ENCODE measurements at places on chromosomes 6 and 20. TPM values are rescaled to one million over a fixed set of nuclear protein-coding genes. Genes with fewer than 3 reads are reported as not detected.

- no peak for DNase-seq
Measured at GRCh38 chr6:42740725-42741124, 5.2 kb downstream of the TBCC start.

GRCh38 chr6:43516367-43516696 is 394 bp downstream of the YIPF3 start:
- no peak for DNase-seq

DNA sequence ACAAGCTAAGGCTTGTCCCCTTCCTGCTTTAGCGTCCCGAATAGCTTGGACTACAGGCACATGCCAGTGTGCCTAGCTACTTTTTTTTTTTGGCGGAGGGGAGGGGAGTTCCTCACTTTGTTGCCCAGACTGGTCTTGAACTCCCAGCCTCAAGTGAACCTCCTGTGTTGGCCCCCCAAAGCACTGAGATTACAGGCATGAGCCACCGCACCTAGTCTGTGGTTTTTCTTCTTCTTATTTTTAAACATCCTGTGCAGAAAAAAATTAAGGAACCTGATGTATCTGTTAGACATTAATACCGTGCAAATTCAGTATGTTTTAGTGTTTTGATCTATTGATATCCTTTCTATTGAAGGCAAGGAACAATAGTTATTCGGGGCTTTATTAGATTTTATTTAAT is 25.7 kb downstream of the HIVEP1 start:
- DNase-seq = no peak

DNA sequence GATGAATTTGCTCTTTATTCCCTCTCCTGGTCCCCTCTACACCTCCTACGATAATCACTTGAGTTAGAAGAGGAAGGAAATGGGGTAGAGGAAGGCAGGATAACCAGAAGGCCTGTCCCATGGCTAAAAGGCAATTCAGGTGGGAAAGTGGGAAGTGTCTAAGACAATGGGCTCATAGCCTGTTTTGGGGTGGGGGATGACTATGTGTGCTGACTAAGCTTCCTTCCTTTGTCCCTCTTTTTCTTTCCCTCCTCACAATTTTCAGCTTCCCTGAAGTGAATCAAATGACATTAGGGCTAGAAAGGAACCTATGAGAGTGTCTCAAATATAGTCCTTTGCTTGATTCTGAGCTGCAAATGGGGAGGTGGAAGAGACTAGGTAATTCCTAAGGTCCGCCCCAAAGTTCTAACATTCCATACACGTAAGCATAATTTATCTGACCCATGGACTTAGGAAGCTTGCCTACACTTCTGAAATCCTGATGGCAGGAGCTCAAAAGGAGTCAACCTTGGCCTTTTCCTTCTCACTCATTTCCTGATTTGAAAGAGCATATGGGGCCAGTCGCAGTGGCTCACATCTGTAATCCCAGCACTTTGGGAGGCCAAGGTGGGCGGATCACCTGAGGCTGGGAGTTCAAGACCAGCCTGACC is 24.3 kb downstream of the EDEM2 start:
- no peak for DNase-seq

- DNase-seq = peak; percentile 73
Measured at GRCh38 chr6:27582928-27583725, 110.2 kb upstream of the ZNF184 start.

- peak; percentile 36 for DNase-seq
Measured at GRCh38 chr6:42279966-42280629, 62.4 kb upstream of the MRPS10 start.

GRCh38 chr6:72418495-72418894 is 203.4 kb upstream of the KCNQ5 start:
- peak; percentile 71 for DNase-seq

DNA sequence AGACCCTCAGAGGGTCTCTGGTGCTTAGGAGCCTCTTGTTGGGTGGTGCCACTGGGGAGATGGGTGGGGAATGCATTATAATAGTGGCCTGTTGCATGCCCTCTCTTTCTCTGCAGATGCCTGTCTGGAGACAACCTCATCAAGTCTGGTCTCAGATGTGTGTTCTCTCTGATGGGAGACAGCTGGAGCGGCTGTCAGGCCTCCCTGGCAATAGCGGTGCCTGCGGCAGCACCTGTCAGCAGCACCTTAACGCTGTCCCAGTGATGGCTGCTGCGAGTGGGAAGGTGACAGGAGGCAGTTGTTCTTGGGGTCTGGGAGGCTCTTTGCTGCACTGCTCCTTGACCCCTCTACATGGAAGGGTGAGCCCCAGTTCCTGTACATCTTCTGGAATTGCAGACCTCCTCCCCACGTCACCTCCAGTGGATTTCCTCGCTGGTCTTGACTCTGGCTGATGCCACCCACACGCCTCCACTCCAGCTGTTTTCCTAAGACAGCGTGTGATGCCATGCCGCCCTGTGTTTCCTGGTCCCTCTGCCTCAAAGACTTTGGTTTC is 63.3 kb upstream of the BLCAP start:
- DNase-seq = no peak

- no peak for DNase-seq
Measured at GRCh38 chr6:149033454-149033853, 284.1 kb upstream of the TAB2 start.

GRCh38 chr6:105621564-105622175 is 218.8 kb upstream of the PREP start:
- DNase-seq = no peak

- no peak for DNase-seq
Measured at GRCh38 chr6:89522778-89523177, 89.8 kb downstream of the ANKRD6 start.

- no peak for DNase-seq
Measured at GRCh38 chr20:60233018-60233630, 274.9 kb downstream of the CDH26 start.

DNA sequence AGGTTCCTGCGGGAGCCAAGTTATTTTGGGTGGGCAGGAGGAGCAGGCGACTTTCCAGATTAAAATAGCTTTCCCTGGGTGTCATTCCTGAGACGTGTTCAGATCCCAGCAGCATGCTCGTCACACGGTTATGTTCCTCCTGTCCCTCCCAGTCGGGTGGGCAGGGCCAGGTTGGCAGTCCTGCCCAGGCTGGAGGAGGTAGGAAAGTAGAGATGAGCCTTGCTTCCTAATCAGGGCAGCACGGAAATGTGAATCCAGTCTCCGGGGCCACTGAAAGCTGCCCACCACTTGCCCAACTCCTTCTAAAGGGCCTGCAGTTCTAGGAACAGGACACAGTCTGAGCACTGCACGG is 137.0 kb downstream of the MRPL14 start:
- DNase-seq = no peak

- DNase-seq = peak; percentile 80
Measured at GRCh38 chr20:41249411-41250281, 67.9 kb downstream of the ZHX3 start.

GRCh38 chr6:28765978-28766351 is 157.8 kb downstream of the TRIM27 start:
- DNase-seq = no peak

- DNase-seq = peak; percentile 59
Measured at GRCh38 chr20:62305765-62306413, 3.1 kb downstream of the ADRM1 start.

GRCh38 chr6:139713900-139714506 is 339.6 kb upstream of the CITED2 start:
- no peak for DNase-seq

DNA sequence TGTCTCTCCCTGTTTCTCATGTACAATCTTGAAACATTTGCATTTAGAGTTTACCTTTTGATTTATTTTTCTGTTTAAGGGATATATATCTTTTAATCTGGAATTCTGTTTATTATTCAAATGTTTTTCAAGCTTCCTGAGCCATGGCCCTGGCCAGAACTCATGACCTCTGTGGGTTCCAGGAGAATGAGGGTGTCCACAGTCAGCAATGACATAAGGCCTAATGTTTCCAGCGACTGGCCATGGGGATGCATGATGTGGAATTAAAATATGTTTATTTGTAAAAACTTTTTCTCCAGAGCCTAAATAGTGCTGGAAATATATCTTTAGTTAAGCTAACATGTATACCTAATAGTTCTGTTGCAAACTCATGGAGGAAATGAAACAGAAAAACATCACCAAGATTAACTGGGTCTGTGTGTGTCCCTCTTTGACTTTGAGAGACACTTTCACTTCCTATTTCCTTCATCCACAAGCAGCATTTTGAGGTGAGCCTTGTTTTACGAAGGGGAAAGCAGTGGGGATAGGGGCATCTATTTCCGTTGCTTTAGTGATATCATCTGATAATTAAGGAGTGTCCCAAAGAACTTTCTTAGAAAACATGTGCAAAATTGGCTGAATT is 87.6 kb downstream of the SMOC2 start:
- no peak for DNase-seq

DNA sequence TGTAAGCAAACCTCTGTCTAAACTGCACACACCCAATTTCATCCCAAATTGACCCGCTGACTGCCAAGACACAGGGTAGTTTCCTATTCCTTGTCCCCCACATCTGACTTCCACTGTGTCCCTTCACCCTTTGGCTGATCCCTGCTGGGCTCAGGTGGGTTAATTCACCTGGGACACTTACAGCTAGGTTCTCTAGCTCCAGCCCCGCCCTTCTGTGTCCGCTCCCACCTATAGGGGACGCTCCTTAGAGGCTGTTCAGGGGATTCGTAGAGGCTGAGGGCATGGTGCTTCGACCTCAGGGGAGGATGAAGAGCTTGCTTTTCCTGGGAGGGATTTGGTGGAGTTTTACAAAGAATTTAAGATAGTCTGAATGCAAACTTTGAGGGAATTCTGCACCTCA is 4.0 kb upstream of the CD93 start:
- DNase-seq = no peak

DNA sequence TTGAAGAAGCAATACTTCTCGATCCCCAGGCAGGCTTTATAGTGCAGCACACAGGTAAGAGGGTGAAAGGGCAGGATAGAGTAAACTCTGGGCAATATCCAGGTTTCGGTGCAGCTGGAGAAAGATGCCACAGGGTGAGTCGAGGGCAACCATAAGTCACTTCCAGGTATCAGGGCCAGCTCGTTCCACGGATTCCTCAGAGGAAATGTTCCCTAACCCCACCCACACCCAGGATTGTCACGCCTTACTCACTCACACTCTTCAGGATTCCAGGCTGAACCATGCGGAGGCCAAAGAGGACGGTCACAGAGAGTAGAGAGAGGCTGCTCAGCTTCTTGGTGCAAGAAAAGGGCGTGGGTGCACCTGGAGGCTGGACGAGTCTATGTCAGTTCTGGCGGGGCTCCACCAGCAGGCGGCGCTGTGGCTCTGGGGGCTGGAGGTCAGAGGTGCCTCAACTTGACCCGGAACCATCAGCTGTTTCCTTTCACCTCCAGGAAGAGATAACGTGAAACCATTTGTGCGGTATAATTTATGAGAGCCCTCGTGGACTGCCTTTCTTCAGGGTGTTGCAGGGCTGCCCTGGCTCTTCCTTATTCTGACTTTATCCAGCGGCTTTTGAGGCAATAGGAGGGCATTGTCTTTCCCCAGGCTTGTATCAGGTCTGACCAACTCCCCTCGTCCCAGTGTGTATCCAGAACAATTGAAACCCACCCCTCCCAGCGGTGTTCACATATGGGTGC is 14.5 kb upstream of the WFDC12 start:
- peak; percentile 26 for DNase-seq

DNA sequence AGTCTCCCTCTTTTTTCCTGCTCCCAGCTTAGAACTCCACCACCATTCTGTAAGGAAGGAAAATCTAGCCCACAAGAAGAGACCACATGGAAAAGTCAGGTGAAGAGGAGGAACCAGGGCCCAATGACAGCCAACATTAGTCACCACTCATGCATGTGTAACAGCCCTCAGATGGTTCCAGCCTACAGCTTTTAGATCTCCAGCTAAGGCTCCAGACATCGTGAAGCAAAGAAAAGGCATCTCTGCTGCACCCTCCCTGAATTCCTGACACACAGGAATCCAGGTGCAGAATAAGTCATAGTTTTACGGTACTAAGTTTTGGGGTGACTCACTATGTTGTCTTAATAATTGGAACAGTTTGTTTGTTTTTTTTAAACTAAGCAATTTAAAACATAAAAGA is 25.5 kb downstream of the DCDC2 start:
- peak; percentile 88 for DNase-seq

DNA sequence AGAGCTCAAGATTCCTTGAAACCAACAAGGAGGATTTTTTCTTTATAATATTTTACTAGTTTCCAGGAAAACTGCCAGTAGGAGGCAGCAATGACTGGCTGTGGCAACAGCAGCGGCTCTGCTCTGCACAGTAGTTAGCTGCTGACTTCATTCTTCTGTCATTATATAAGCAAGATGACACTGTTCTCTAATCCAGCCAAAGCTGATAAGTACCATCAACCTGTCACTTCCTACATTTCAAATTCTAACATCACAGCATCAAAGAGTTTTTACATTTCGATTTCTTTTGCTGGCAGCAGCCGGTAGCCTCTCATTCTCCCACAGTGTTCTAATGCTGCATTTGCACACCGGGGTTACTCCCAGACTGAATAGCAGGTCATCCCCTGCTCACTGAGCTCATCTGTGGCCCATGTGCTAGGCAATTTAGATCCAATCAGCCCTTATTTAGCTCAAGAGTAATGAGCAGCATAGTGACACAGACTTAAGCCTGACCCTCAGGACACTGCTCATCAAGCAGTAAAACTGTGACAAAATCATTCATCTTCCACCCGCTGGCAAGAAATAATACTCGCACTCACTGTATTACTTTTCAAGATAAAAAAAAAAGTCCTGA is 67.8 kb downstream of the MMS22L start:
- DNase-seq = peak; percentile 34

- no peak for DNase-seq
Measured at GRCh38 chr20:16538779-16539178, 34.5 kb downstream of the KIF16B start.

DNA sequence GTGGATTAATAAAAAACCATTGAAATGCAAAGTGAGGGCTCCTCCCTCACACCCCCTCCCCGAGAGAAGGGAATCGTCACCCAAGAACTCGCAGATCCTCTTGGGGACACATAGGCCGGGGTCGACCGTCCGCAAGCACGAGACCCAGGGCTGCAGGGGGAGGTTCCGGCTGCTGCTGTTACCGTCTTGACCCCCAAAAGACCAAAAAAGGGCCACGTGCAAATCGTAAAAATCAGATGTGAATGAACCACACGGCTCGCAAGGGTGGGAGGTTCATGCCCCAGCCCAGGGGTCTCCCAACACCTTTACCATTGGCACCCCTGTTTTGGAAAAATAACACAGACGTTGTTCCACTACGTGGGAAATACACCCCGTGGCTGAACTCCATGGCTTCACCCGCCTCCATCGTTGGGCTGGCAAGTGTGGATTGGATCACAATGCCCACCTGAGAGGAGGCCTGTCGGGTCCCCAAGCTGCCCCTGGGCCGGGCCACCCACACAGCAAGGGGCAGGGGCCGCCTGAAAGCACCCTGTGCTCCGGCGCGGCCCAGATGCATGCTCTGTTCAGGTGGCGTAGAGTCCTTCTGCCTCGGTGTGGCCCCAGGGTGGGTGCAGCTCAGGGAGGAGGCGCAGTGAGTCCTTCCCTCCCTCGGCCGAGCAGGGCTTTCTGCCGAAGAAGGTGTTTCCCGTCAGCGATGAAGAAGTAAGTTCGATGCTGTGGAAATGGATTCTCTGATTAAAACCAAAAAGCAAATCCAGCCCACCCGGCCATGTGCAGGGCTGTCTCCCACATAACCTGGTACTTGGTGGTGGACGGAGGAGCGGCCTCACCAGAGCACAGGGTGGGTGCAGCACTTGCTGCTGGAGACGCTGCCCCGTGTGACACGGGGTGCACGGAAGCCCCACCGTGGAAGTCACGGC is 85.0 kb downstream of the YTHDF1 start:
- DNase-seq = no peak

The SLC17A9 gene
- total RNA-seq = not detected

The MRAP2 gene
- 0.86 TPM for total RNA-seq

The ELOVL5 gene
- 57.3 TPM for total RNA-seq

The SLC2A10 gene
- 7.3 TPM for total RNA-seq

The TMEM151B gene
- total RNA-seq = 1.3 TPM

The YWHAB gene
- total RNA-seq = 101 TPM

The PKIB gene
- total RNA-seq = 4.1 TPM

The KCNK15 gene
- total RNA-seq = not detected

The MAP7 gene
- 1.0 TPM for total RNA-seq

The TFAP2A gene
- 5.2 TPM for total RNA-seq
